ENCODE measurements at places on chromosomes 5 and 9. TPM values are rescaled to one million over a fixed set of nuclear protein-coding genes. Genes with fewer than 3 reads are reported as not detected.

- DNase-seq = no peak
Observed at GRCh38 chr9:3296536-3296935, 229.3 kb downstream of the RFX3 start.

The DBH gene
- total RNA-seq = not detected

DNA sequence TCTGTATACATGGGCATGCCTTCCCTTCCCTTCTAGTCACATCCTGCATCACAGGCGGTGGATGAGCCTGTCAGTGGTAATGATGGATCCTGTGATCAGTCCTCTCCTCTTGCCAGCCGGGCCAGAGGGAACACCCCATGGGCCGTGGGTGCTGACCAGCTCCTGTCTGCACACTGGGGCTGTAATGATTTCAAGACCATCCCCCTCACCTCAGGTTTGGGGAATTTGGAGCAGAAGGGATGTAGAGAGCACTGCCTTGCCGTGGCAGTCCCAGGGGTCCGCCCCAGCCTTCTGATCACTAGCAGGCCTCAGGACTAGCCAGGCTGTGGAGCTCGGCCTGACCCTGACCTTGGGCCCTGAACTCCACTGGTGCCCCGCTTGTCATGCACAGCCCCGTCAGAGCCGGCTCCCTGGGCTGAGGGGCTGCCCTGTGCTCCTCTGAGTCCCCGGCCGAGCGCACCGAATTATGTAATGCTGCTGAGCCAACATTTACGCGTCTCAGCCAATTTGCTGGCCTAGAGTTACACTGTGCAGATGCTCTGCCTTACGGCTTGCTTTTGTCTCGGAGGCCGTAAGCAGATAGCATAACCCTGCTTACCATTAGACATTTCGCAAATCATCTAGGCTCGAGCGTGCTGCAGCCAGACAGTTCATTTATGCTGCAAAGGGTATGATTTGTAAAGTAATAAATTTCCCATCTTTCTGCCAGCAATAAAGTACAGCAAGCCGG lies 155.3 kb downstream of the MACROH2A1 start:
- DNase-seq = no peak

The F12 gene
- 8.5 TPM for total RNA-seq

DNA sequence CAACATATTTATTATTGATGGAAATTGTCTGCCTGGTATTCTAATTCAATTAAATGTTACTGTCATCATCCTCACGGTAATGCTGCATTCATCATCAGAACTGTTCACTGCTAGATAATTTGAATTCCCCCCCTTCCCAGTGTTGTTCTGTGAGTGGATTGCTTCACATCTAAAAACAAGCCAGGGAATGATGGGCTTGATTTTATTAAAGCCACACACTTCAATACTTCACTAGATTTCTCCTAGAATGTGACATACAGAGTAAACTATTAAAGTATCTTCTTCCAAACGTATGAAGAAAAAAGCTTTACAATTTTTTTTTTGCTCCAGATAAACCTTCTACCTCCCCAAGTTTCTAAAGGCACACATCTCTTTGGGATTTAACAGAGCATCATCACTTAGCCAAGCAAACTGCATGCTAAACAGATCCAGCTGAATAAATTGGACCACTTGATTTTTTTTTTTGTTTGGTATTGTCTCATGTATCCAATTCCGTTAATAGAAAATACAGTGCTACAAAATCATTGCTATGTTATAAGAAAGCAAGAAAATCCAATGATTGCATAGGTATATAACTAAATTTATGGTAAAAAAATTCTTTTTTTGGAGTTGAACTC lies 692.4 kb downstream of the MTRR start:
- DNase-seq = no peak

The GABRA1 gene
- total RNA-seq = not detected

- DNase-seq = peak; percentile 53
Observed at GRCh38 chr5:148623741-148624140, 30.6 kb downstream of the HTR4 start.

The SPINK6 gene
- total RNA-seq = 1.2 TPM

DNA sequence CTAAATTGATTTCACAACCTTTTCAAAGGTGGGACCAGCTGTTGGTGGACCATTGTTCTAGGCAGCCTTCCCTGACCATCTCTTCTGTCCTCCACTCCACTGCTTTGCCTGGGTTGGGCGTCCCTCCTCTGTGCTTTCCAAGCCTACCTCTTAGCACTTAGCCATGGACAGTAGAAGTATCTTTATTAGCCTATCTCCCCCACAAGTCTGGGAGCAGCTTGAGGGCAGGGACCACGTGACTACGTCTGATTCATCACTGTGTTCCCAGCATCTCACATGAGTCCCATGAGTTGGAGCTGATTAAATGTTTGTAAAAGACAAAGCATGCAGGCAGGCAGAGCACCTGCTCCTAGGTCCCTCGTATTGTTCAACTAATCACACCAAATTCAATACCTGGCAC lies 20.9 kb downstream of the MORN5 start:
- peak; percentile 89 for DNase-seq

GRCh38 chr9:12740845-12741244 lies 34.0 kb upstream of the LURAP1L start:
- no peak for DNase-seq

DNA sequence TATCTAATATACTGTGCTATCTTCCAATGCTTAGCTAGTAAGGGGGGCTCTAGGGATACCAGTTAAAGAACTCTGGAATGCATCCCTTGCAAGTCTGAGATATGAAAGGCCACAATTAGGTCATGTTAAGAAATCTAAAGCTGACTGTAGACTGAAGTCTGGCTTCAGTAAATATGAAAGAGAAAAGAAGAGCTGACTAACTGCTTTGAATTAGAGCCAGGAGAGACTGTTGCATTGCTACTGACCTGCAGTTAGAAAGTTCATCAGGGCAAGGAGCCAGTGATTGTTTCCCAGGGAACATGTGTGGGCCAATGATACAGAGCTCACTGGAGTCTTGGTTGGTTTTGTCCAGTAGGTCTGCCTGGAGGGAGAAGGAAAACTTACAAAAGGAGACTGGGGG lies 472.1 kb upstream of the TNC start:
- peak; percentile 76 for DNase-seq

The SCGB3A2 gene
- not detected for total RNA-seq

GRCh38 chr5:171311322-171312077 lies 2.5 kb downstream of the TLX3 start:
- DNase-seq = no peak

The SHOC1 gene
- not detected for total RNA-seq

DNA sequence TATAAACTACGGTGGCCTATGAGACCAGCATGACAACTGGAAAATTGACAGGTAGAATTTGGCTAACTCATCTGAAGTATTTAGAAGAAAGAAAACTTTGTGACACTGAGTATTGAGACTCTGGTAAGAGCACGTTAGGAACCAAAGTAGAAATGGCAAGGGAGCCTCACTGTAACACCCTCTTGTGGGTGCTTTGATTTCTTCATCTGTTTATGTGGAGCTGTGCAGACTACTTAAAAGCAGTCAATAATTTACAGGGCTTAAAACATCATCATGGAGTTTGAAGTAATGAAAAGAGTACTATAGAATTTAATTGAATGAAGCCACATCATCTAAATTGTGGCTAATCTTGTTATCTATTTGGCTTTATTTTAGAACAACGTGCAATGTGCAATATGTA lies 414.2 kb downstream of the CCDC171 start:
- DNase-seq = no peak

The MVB12B gene
- 5.1 TPM for total RNA-seq

- DNase-seq = no peak
Observed at GRCh38 chr5:178588769-178589168, 1.4 kb downstream of the COL23A1 start.

The PRLR gene
- 0.34 TPM for total RNA-seq

DNA sequence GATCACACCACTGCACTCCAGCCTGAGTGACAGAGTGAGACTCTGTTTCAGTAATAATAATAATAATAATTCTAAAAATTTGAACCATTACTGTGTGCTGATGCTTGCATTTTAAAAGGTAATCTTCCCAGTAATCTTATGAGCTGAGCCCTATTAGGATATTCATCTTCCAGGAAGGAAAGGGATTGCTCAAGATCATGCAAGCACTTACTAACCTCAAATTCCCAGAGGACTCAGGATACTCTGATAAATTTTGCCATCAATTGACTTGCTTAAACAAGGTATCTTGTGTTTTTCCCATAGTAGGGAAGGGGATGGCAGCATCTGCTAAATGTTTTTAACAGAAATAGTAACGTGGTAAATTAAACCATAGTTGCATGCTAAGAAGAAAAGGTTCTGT lies 176.4 kb upstream of the MRPS30 start:
- no peak for DNase-seq

- DNase-seq = no peak
Observed at GRCh38 chr9:6049798-6050197, 34.4 kb upstream of the RANBP6 start.

The IFNA2 gene
- not detected for total RNA-seq

DNA sequence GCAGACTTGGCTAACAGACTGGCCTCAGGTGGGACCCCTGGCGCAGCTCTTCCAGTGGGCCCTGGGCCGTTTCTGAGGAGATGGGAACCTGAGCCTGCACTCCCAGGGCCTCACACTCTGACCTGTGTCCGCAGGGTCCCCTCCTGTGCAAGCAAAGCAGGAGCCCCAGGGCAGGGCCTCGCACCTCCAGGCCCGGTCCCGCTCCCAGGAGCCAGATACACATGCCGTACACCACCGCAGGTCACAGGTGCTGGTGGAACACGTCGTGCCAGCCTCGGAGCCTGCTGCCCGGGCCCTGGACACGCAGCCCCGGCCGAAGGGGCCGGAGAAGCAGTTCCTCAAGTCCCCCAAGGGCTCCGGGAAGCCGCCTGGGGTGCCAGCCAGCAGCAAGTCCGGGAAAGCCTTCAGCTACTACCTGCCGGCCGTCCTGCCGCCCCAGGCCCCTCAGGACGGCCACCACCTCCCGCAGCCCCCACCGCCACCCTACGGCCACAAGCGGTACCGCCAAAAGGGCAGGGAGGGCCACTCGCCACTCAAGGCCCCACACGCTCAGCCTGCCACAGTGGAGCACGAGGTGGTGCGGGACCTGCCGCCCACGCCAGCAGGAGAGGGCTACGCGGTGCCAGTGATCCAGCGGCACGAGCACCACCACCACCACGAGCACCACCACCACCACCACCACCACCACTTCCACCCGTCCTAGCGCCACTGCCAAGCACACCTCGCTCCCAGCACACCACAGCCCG lies 29.2 kb downstream of the NKD2 start:
- no peak for DNase-seq

The GNE gene
- 19.5 TPM for total RNA-seq

DNA sequence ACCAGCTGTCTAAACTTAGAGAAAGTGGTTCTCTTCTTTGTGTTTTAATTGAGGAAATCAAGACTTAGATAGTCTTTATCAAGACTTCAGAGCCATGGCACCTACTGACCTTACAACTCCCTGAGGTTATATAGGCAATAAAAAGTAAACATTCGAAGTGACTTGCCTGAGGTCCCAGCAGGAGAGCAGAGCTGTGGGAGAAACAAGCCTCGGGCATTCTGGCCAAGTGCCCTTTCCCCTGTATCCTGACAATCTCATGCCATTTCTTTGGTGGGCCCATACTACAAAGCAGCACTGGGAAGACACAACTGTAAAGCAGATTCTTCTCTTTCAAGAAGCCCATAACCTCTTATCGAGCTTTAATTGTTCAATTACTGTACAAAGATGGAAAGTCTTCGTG lies 23.1 kb downstream of the FREM1 start:
- DNase-seq = no peak

The ACOT12 gene
- total RNA-seq = 0.03 TPM

GRCh38 chr5:8012131-8012977 lies 143.4 kb downstream of the MTRR start:
- peak; percentile 24 for DNase-seq

The GZMA gene
- 0.16 TPM for total RNA-seq

DNA sequence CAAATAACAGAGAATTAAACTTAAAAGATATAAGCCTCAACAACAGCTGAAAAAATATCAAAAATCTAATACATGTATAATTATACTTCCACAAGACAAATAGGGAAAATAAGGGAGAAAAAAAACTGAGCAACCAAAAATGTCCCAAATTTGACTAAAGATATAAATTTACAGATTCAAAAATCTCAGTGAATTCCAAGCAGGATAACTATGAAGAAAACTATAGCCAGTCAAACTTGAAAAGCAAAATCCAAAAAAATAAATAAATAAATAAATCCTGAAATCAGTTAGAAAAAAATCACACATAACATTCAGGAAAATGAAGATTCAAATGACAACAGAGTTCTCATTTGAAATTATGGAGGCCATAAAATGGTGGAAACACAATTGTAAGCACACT lies 56.7 kb downstream of the AGTPBP1 start:
- DNase-seq = no peak

DNA sequence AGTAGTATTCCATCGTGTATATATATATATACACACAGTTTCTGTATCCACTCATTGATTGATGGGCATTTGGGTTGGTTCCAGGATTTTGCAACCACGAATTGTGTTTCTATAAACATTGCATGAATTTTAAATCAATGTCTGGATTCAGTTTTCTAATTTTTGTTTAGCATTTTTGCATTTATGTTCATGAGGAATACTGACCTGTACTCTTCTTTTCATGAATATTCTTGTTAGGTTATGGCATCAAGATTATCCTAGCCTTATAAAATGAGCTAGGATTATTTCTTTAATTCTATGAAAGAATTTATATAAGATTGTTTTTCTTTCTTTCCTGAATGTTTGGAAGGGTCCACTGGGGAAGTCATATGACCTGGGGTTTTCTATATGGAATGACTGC lies 35.3 kb upstream of the TMEM215 start:
- DNase-seq = no peak

GRCh38 chr9:115808108-115808507 lies 345.5 kb upstream of the PAPPA start:
- DNase-seq = no peak

DNA sequence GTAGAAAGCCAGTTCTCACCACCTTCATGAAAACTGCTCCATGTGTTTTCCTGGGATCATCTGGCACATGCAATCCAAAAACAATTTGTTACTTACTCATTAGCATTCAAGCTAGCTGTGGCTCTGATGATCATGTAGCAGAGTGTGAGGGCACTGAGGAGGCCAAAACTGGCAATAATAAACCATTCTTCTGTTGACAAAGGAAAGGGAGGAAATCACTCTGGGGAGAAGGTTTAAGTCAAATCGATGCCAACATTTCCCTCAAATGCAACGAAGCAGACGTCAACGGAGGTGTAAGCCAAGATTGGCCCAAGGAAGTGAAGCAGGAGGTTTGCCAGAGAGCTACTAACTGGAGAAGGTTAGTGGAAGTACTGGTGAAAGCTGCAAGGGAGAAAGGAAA lies 55.7 kb upstream of the TBC1D9B start:
- no peak for DNase-seq

GRCh38 chr5:112732131-112732530 lies 5.6 kb upstream of the APC start:
- no peak for DNase-seq

The INVS gene
- total RNA-seq = 17.3 TPM

The C5orf58 gene
- total RNA-seq = 2.4 TPM

- DNase-seq = no peak
Observed at GRCh38 chr9:76510041-76510440, 51.1 kb downstream of the GCNT1 start.

GRCh38 chr9:7979611-7980010 lies 180.0 kb upstream of the DMAC1 start:
- no peak for DNase-seq

GRCh38 chr9:112159781-112160180 lies 15.3 kb downstream of the SUSD1 start:
- DNase-seq = no peak

- no peak for DNase-seq
Observed at GRCh38 chr9:121651295-121652020, at the start of gene DAB2IP. DAB2IP (plus strand) TSS chr9:121651634; CDS start chr9:121651776, 142 bp downstream.

- no peak for DNase-seq
Observed at GRCh38 chr5:155728857-155729683, 597.9 kb upstream of the SGCD start.

GRCh38 chr9:133379153-133380086 lies 3.3 kb downstream of the STKLD1 start:
- peak; percentile 35 for DNase-seq

- no peak for DNase-seq
Observed at GRCh38 chr5:138660051-138660572, 84.9 kb upstream of the HSPA9 start.

Data from HT1080 (cell line).